Peyer's patch (tissue), 4 donors: ENCODE measurements at places on chromosomes 13 and 19. TPM values are rescaled to one million over a fixed set of nuclear protein-coding genes. Genes with fewer than 3 reads are reported as not detected.
A peak's percentile ranks its signal among the peaks of the same experiment; 100 is the strongest.

Gene MAP4K1
- 116 TPM for total RNA-seq

DNA sequence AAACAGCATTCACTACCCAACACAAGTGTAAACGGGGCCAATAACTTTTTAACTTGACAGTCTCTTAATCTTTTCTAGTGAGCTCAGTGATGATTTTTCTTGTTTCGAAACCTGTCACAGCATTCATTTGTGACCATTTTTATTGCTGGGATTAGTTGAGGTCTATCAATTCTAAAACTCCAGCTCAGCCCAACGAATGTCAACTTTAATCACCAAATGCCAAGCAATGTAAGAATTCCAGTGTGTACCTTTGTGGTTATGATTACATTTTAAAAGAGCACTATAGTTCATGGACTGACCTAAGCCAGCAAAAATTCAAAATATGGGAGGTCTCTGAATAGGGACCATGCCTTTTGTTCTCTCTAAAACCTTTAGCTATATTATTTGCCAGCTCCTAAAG, 694.3 kb upstream of the SGCG start:
- no peak overlapping the region for H3K27ac ChIP-seq
- no peaks in the 10 kb centered on the region for H3K36me3 ChIP-seq
- no peak for DNase-seq
- no peaks in the 10 kb centered on the region for H3K27me3 ChIP-seq

GRCh38 chr19:47512183-47512947, 2.5 kb downstream of the NAPA start:
- H3K36me3 ChIP-seq, result no peaks in the 10 kb centered on the region
- H3K4me3 ChIP-seq, result no peak overlapping the region
- H3K27me3 ChIP-seq, result no peaks in the 10 kb centered on the region

- no peaks in the 10 kb centered on the region for H3K27me3 ChIP-seq
- no peak overlapping the region for H3K4me3 ChIP-seq
- H3K27ac ChIP-seq, result no peak overlapping the region
- H3K36me3 ChIP-seq, result peaks cover 39% of the 10 kb centered on the region
Measured at GRCh38 chr19:55594996-55595545, 4.2 kb downstream of the FIZ1 start.

DNA sequence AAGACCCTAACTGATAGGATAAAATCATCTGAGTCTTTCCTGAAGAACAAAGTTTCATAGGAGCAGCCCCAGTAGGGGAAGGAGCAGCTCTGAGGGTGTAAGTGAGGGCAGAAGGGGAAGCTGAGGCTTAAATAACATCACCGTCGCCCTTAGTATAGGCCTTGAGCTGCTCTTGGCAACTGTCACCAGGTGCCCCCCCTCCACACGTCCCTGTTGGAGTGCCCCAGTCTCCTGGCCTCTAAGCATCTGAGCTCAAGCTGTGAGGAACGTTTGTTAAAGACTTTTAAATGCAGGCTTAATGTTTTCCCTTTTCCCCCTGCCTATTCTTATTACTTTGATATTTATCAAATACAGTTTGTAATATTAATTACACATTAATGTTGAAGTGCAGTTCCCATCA, 170.6 kb downstream of the ZIC5 start:
- H3K4me1 ChIP-seq, result no peaks in the 10 kb centered on the region
- no peaks in the 10 kb centered on the region for H3K36me3 ChIP-seq
- no peak overlapping the region for H3K27ac ChIP-seq
- no peaks in the 10 kb centered on the region for H3K27me3 ChIP-seq

- no peaks in the 10 kb centered on the region for H3K36me3 ChIP-seq
- no peak overlapping the region for H3K27ac ChIP-seq
- no peak for DNase-seq
- peak overlapping the region; percentile 22 for H3K4me3 ChIP-seq
- H3K27me3 ChIP-seq, result no peaks in the 10 kb centered on the region
Measured at GRCh38 chr13:50235604-50236342, 220.5 kb downstream of the KCNRG start.

Gene PLIN5
- 2.1 TPM for total RNA-seq

- no peak for DNase-seq
- H3K4me1 ChIP-seq, result no peaks in the 10 kb centered on the region
- no peaks in the 10 kb centered on the region for H3K27me3 ChIP-seq
- no peaks in the 10 kb centered on the region for H3K36me3 ChIP-seq
Measured at GRCh38 chr13:40536443-40537113, 129.9 kb downstream of the FOXO1 start.

Gene CEACAM16
- not detected for total RNA-seq

DNA sequence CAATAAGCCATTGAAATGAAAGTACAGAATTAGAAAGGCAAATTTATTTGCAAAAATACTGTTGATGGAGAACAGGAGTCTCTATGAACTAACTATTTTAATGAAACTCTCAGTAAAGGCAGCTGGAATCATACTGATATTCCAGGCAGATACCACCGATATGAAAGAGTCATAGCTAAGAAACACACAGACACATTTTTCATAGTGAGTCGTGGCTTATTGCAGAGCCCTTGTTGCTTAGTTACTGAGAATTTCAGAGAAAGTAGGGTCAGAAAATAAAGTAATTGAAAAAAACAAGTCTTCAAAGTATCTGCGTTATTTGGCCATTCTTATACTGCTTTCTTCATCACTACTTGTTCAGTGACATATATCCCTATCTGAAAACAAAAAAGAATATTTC, 1890.9 kb downstream of the PCDH9 start:
- H3K27ac ChIP-seq, result no peak overlapping the region
- no peaks in the 10 kb centered on the region for H3K4me1 ChIP-seq
- no peak overlapping the region for H3K4me3 ChIP-seq
- DNase-seq, result no peak

Gene SIGLEC6
- total RNA-seq, result 19.8 TPM

DNA sequence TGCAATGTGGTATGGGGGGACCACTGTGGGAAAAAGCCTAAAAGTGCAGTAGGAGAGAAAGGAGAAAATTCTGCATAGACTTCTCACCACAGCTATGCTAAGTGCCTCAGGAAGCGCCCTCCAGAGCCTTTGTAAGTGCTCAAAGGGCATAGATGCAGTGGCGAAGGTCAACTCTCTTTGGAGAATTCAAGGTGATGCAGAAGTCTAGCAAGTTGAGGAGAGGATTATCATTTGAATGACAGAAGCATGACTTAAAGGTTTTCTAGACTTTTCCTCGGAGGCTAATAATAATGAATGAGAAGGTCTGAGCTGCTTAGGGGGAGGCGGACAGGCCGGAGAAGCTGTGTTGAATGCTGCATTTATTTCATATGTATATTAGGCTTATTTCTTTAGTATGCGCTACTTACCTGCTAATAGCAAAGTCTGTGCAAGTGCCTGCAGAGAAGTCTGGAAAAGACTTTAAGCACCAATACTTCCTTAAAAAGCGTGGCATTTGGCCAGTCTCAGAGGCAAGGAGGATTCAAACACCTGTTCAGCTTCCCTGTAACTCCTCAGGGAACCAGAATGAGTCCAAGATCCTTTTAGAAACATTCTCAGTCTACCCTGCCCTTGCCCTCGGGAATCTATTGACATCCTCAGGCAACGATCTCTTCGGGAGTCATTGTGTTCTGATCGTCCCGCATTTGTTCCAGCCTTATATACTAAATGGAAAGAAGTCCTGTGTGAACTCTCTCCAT, 56.2 kb downstream of the FLT1 start:
- H3K4me1 ChIP-seq, result no peaks in the 10 kb centered on the region
- H3K27ac ChIP-seq, result no peak overlapping the region
- H3K27me3 ChIP-seq, result no peaks in the 10 kb centered on the region
- no peaks in the 10 kb centered on the region for H3K36me3 ChIP-seq
- DNase-seq, result no peak
- H3K4me3 ChIP-seq, result no peak overlapping the region

Gene TDRD12
- not detected for total RNA-seq

Gene FFAR1
- 1.6 TPM for total RNA-seq

Gene TMEM238
- 75.8 TPM for total RNA-seq

Gene CERS4
- total RNA-seq, result 11.1 TPM

DNA sequence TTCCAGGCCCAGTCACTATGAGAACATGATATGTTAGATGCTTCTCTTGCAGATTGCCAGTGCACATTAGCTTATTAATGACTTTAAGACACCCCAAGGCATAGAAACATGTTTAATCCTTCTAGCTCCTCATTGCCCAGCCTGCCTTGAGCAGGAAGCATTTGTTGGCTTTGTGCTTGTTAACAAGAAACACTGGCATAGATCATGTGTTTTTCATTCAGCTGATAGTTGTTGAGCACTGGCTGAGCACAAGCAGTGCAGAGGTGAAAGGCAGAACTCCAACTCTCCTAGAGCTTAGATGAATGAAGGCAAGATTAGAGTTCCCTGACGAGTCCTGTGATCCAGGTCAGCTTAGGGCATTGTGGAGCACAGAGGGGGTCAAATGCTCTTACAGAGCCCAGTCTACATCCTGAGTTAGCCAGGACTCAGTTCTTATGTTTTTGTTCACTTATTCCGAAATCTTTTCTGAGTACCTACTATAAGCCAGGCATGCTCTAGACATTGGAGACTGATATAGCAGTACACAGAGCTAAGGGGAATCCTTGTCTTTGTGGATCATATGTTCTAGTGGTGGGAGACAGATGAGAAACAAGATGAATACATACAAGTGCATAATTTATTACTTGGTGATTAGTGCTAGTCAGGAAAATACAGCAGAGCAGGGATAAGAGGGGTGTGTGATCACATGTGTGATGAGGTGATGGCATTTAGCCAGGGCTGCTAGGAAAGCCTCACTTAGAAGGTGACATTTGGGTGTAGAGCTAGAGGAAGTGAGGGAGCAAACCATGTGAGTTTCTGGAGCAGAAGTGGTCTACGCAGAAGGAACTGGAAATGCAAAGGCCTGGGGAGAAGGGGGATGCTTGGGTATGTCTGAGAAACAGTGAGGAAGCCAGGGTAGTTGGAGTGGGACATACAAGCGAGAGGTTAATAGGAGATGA, 101.2 kb downstream of the WASF3 start:
- H3K27ac ChIP-seq, result no peak overlapping the region
- no peak for DNase-seq
- no peak overlapping the region for H3K4me3 ChIP-seq
- no peaks in the 10 kb centered on the region for H3K4me1 ChIP-seq
- H3K36me3 ChIP-seq, result no peaks in the 10 kb centered on the region

- H3K4me1 ChIP-seq, result no peaks in the 10 kb centered on the region
- no peak overlapping the region for H3K4me3 ChIP-seq
- H3K36me3 ChIP-seq, result no peaks in the 10 kb centered on the region
- no peaks in the 10 kb centered on the region for H3K27me3 ChIP-seq
- no peak overlapping the region for H3K27ac ChIP-seq
Measured at GRCh38 chr13:112703449-112704284, 13.8 kb downstream of the ATP11A start.

GRCh38 chr13:37905736-37906135, 36.2 kb upstream of the TRPC4 start:
- no peaks in the 10 kb centered on the region for H3K36me3 ChIP-seq
- H3K4me3 ChIP-seq, result no peak overlapping the region
- no peaks in the 10 kb centered on the region for H3K27me3 ChIP-seq
- DNase-seq, result no peak
- no peak overlapping the region for H3K27ac ChIP-seq

GRCh38 chr19:45446295-45446694, 21.5 kb upstream of the FOSB start:
- no peaks in the 10 kb centered on the region for H3K27me3 ChIP-seq
- peak overlapping the region; percentile 91 for H3K27ac ChIP-seq
- DNase-seq, result no peak
- H3K4me3 ChIP-seq, result no peak overlapping the region

GRCh38 chr13:79295906-79296706, 109.9 kb downstream of the RBM26 start:
- no peaks in the 10 kb centered on the region for H3K36me3 ChIP-seq
- H3K27ac ChIP-seq, result no peak overlapping the region
- no peaks in the 10 kb centered on the region for H3K4me1 ChIP-seq

- DNase-seq, result no peak
- H3K27ac ChIP-seq, result no peak overlapping the region
- H3K4me3 ChIP-seq, result no peak overlapping the region
- H3K4me1 ChIP-seq, result peaks cover 36% of the 10 kb centered on the region
- no peaks in the 10 kb centered on the region for H3K27me3 ChIP-seq
- H3K36me3 ChIP-seq, result no peaks in the 10 kb centered on the region
Measured at GRCh38 chr19:55481148-55481793, 3.7 kb upstream of the NAT14 start.

Gene FRY
- 6.7 TPM for total RNA-seq

DNA sequence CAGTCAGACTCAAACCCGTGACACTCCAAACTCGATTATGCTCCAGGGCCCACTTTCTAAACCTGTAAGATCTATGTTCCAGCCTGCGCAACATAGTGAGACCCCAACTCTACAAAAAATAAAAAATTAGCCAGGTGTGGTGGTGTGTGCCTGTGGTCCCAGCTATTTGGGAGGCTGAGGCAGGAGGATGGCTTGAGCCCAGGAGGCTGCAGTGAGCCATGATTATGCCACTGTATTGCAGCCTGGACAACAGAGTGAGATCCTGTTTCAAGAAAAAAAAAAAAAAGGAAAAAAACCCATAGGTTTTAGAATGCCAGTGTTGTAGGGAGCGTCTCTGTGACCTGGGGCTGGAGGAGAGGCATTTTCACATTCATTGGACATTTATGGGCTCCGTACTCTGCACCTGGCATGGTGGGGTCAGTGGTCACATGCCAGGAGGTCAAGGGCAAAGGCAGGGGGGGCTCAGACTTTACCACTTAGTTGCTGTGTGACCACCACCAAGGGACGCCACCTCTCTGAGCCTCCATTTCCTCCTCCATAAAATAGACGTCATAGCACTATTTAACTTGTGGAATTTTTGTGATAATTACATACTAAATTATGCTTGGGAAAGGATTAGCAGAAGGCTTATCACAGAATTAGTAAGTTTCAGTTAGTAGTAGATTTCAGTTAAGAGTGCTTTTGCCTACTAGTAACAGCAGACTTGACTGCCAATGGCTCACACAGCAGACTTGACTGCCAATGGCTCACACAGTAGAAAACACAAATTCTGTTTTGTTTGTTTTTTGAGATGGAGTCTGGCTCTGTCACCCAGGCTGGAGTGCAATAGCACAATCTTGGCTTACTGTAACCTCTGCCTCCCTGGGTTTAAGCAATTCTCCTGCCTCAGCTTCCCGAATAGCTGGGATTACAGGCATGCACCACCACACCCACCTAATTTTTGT, 5.9 kb downstream of the SELENOV start:
- H3K4me1 ChIP-seq, result no peaks in the 10 kb centered on the region
- no peak overlapping the region for H3K27ac ChIP-seq
- H3K36me3 ChIP-seq, result no peaks in the 10 kb centered on the region
- no peak for DNase-seq

Gene TNFRSF19
- not detected for total RNA-seq
